Stimulated activated CD4-positive, alpha-beta T cell treated with anti-CD3 and anti-CD28 coated beads, Interleukin-2, amount 100 ng/mL, for 48 hours (primary cell): ENCODE measurements at places on chromosomes 7 and 10.

GRCh38 chr10:106565546-106565945 is 599.0 kb downstream of the SORCS1 start:
- DNase-seq: no peak

DNA sequence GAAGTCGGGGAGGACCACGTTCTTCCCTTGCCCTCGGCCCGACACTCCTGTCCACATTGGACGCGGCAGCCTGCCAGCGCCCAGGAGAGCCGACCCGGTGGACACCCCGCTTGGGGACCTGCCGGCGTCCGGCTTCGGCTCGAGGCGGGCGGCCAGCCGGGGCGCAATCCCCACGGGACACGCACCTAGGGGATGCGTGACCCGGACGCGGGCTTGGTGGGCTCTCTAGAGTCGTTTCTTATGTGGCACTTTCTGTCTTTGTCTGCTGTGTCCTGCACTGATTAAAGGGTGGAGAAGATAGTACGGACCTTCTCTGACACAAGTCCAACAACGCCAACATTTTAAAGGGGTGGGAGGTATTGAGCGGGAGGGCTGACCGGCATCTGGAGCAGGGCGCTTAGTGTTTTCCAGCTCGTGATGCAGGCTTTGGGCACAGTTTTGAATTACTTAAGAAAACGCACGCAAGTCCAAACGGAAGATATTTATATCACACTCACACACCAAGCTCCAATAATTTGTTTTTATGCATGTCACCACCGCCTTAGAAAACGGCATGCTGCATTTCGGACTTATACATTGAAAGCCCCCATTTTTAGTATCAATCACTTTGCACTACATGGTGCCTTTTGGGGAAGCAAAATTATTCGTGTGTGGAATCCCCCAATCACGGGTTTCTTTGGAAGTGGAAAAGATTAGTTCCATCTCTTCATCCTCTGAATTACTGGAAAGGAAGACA is 3.9 kb upstream of the SPAG6 start:
- no peak for DNase-seq

DNA sequence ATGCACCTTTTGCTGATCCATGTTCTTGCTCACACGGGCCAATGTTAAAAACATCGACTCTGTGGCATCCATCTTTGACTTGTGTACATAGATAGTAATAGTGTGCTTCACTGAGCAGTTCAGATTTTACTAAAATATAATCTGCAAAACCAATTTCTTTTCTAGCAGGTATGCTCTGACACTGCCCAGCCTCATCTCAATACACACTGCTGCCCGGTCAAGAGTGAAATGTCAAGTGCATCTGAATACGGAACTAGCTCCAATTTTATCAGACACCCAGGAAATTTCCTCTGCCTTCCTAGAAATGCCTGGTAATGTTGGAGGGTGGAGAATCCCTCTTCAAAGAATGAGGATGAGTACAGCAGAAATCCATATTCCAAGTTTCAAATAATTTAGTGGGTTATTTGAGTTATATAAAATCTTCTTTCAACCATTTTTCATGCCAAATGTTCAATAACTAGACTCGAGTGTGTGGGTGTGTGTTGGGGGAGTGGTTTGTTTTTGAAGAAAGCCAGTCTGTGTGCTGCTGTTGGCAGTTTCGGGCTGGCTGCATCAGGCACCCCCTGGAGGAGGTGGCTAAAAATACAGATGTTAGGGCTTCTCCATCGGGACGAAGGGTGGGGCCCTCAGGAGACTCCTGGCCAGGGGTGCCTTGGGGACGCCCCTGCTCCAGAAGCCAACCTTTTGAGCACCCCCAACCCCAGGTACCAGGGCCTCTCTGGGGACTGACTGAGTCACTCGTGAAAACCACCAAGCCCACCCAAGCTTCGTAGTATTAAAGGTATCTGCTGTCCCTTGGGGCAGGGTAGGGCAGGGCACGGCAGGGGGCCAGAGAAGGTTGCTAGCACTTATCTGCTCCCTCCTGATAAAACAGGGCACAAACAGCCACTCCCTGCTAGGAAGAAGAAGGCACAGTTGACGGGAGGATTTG is 15.4 kb downstream of the CTBP2 start:
- DNase-seq: no peak

GRCh38 chr10:95539560-95540284 is 21.4 kb downstream of the SORBS1 start:
- DNase-seq: no peak

GRCh38 chr10:27192284-27192683 is 37.1 kb downstream of the MASTL start:
- no peak for DNase-seq

DNA sequence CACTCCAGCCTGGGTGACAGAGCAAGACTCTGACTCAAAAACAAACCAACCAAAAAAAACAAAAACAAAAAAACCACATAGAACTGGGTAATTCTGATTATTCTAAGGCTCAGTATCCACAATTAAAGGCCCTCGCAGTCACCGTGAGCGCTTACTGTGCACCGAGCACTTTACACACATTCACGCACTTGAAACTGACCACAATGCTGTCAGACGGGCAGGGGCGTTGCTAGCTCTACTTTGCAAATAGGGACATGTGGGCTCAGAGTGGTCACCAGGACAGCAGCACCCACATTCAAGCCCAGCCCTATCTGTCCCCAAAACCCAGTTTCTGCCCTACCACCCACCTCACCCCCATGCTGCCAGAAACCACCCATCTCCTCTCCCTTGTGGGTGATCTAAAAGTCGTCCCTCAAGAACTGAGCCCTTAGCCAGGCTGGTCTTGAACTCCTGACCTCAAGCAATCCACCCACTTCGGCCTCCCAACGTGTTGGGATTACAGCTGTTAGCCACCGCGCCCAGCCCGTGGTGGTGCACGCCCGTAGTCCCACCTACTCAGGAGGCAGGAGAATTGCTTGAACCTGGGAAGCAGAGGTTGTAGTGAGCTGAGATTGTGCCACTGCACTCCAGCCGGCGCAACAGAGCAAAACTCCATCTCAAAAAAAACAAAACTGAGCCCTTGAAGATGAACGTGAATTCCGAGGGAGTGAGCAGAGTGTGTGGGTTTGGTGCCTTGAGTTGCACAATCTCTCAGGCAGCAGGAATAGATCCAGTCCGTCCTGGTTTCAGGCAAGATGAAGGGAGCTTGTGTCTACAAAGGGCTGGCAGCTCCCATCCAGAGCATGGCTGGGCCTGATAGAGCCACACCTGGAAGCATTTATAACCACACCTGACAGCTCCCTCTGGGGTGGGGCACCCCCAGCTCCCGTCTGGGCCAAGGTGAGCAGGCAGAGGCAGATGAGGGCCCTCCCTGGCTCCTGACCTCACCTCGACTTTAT is 5.4 kb upstream of the HSPB1 start:
- no peak for DNase-seq
